ENCODE measurements at places on chromosomes 13 and 19. TPM values are rescaled to one million over a fixed set of nuclear protein-coding genes. Genes with fewer than 3 reads are reported as not detected.

The CGB7 gene
- not detected for total RNA-seq

The APOC4 gene
- not detected for total RNA-seq

The KASH5 gene
- 1.3 TPM for total RNA-seq

The PSG7 gene
- total RNA-seq, result not detected

The ZNF177 gene
- total RNA-seq, result 0.68 TPM

The MAMSTR gene
- 0.54 TPM for total RNA-seq

The SYT3 gene
- 1.3 TPM for total RNA-seq

The IGFL4 gene
- not detected for total RNA-seq

The KLK2 gene
- 2.8 TPM for total RNA-seq

The SLC25A41 gene
- 0.33 TPM for total RNA-seq

The ZNF787 gene
- total RNA-seq, result 21.3 TPM

The CCDC8 gene
- 34.9 TPM for total RNA-seq

The C19orf85 gene
- not detected for total RNA-seq

The ZNF20 gene
- 7.5 TPM for total RNA-seq

The PRTN3 gene
- total RNA-seq, result not detected

The NLRP7 gene
- total RNA-seq, result not detected

The LILRA5 gene
- total RNA-seq, result 0.45 TPM

The ZNF135 gene
- 12.6 TPM for total RNA-seq

The FAM32A gene
- 67.9 TPM for total RNA-seq

The ZSCAN5A gene
- total RNA-seq, result 7.4 TPM

The ZNF790 gene
- total RNA-seq, result 11.7 TPM

The NBEA gene
- 60.4 TPM for total RNA-seq

The MATK gene
- total RNA-seq, result 0.93 TPM

The FSTL3 gene
- 73.4 TPM for total RNA-seq

The ATP1A3 gene
- 0.13 TPM for total RNA-seq

The CDC42EP5 gene
- total RNA-seq, result 18.7 TPM

The SOX1 gene
- not detected for total RNA-seq

The SHANK1 gene
- not detected for total RNA-seq

The PCDH20 gene
- total RNA-seq, result 0.27 TPM

The OSCAR gene
- 0.39 TPM for total RNA-seq

The CEACAM6 gene
- 0.13 TPM for total RNA-seq

The GAS6 gene
- 145 TPM for total RNA-seq

The LYPD3 gene
- total RNA-seq, result not detected

The ZFR2 gene
- total RNA-seq, result not detected

The UNC13A gene
- total RNA-seq, result 0.29 TPM

The NPAS1 gene
- total RNA-seq, result 0.56 TPM

The CDK8 gene
- total RNA-seq, result 15.4 TPM

The PRR20D gene
- not detected for total RNA-seq

The LRRC25 gene
- 1.7 TPM for total RNA-seq

The DCLK1 gene
- total RNA-seq, result 15.4 TPM

The ZNF577 gene
- 20.8 TPM for total RNA-seq
